ENCODE measurements at places on chromosomes 7 and 10.

DNA sequence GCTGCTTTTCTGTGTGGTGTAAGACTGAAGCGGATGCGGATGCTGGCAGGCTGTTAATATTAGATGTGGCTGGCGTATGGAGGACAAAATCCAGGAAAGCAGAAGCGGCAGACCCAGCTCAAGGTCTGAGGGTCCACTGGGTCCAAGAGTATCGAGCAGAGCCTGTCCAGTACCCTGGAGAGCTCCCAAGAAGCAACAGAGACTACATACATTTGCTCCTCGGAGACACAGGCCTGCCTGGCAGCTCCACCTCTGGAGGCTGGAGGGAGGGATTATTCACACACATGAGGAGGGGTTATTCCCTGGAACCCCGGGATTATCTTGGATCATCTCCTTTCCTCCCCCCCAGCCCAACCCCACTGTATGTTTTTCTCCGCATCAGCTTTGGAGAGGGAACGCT is 31.3 kb upstream of the LOXL4 start:
- DNase-seq, result no peak

DNA sequence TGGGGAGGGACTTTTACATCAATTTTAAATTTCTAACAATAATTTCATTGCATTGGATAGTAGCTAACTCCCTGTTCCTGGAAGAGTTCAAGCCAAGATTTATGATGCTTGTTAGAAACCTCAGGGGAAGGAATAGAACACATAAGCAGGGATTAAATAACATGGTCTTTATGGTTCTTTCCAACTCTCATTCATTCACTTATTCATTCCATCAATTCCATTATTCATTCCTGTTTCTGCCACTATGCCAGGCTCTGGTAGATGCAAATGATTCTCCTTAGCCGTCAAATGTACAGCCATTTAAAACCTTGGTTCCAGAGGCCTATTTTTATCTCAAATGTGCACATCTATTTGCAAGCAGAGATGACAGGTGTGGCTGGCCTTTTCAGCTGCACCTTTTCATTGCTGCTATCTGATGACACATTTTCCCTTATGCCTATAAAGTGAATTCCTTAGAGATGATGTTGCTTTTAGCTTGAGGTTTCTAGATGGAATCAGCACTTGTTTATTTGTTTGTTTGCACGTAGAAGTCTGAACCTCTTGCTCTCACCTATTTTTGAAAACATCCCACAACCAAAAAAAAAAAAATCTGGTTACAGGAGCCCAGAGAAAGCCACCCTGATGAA is 205.7 kb upstream of the IGFBP3 start:
- no peak for DNase-seq

DNA sequence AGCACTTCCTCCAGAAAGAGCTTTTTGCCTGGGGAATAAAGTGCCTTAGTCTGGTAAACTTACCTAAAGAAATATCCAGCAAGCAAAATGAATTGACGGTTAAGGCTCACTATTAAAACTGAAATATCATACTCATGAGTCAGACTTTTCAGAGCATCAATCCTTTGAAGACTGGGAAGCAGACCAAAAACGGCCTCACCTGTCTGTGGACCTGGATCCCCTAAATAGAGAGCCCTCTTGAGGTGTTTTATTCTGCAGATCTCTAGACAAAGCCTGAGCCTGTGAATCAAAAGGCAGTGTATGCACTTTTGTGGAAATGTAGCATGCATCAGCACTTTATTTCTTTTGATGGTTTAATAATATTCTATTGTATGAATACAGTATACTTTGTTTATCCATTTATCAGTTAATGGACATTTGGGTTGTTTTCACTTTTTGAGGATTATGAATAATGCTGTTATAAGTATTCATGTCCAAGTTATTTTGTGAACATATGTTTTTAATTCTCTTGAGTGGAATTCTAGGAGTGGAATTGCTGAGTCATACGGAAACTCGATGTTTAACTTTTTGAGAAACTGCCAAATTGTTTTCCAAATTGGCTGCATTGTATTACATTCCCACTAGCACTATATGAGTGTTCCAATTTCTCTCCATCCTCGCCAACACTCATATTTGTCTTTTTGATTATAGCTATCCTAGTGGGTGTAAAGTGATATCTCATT is 449.0 kb upstream of the IGFBP3 start:
- no peak for DNase-seq

DNA sequence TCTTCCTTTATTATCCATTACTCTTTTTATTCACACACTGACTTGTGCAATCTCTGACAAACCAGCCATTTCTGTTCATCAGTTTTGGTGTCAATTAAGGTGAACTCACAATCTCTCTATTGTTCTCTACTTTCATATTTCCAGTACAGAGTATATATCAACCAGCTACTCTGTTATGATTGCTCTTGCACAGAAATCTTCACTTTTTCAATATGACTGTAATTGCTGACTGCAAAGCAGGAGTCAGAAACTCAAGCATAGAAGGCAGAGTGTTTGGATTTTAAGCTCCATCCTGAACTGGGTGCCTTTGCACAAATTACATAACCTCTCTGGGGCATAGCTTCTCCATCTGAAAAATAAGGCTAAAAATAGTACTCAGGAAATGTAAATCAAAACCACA is 1042.0 kb downstream of the GRM8 start:
- no peak for DNase-seq

DNA sequence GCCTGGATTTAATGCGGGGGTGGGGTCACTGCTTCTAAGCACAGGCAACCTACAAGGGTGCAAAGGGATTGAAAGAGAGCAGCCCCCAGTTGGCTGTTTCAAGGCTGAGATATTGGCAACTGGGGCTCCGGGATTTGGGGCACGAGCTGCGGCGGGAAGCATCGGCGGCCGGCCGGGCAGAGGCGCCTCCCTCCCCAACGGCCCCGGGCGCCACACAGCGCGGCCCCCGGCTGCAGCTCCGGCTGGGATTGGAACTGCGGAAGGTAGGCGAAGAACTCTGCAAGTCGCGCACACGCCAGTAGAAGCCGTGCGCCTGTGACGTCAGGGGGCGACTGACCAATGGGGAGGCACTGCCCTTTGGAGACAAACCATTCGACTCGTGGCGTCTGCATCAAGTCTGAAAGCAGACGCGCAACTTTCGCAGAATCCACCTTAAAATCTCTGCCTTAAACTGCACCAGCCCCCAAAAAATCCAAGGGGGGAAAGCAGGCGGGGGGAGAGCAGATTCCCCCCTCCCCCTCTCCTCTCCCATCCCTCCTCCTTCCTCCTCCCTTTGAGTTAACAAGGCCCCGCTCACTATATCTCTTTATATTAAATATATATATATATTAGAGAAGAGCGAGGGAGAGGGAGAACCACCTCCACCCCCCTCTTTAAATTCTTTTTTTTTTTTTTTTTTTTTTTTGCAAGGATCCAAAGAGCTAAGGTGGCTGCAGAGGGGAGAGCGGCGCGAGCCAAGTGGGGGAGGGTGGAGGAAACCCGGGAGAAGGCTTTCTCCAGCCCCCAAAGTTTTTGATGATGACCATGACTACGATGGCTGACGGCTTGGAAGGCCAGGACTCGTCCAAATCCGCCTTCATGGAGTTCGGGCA is at the start of gene DLX6:
Gene DLX6 (plus strand): TSS at position 371 of the 872 bp plus-strand sequence. CDS start 425 bp downstream, at position 796.
- peak; percentile 47 for DNase-seq

GRCh38 chr7:46844486-46844885 is 737.4 kb downstream of the TNS3 start:
- DNase-seq, result no peak

DNA sequence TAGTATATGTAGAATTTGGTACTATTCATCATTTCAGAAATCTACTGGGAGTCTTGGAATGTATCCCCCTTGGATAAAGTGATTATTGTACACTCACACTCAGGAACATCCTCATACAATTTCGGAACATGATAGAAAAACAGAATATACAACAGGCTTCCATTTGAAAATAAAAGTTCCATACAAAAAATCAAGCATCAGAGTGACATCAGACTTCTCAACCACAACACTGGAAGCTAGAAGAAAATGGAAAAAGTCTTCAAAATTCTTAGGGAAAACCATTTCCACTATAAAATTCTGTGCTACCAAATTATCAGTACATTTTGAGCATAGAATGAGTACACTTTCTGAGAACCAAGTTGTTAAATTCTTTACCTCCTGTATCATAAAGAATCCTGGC is 8.8 kb downstream of the LYZL1 start:
- DNase-seq, result no peak

DNA sequence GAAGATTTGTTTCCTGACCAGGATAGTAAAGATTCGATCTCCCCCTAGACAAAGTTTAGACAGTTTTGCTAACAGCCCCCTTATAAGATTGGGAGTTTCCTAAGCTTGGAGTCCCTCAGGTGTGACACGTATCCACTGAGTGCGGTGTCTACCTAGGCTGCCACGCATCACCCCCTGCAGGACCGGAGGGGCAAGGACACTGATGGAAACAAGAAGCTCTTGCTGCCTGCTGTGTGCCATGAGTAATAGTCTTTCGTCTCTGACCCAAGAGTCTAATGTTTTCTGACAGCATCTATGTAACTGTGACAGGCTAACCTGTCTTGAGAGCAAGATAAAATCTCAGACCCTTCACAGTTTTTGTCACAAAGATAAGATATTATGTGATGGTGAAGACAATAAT is 173.5 kb downstream of the SEMA3E start:
- DNase-seq, result no peak

GRCh38 chr7:3980300-3980643 is 679.2 kb downstream of the SDK1 start:
- no peak for DNase-seq

DNA sequence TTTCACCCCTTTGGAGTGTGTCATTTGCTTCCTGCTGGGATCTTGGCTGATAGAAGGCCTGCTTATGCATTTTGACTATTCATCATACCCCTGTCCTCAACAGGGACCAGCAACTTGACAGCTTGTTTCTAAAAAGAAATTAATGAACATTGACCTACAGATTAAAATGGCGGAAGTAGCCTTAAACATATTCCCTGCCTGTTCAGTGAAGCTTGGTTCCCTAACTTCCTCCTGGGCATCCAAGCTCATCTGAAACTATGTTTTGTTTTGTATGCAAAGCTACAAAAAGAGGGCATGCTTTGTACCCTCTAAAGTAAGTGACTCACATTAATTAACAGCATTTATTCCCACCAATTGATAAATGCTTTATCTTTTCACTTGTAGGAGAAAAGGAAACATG is 26.8 kb upstream of the CDK14 start:
- no peak for DNase-seq

GRCh38 chr7:138610671-138611170 is 90.4 kb downstream of the SVOPL start:
- no peak for DNase-seq

DNA sequence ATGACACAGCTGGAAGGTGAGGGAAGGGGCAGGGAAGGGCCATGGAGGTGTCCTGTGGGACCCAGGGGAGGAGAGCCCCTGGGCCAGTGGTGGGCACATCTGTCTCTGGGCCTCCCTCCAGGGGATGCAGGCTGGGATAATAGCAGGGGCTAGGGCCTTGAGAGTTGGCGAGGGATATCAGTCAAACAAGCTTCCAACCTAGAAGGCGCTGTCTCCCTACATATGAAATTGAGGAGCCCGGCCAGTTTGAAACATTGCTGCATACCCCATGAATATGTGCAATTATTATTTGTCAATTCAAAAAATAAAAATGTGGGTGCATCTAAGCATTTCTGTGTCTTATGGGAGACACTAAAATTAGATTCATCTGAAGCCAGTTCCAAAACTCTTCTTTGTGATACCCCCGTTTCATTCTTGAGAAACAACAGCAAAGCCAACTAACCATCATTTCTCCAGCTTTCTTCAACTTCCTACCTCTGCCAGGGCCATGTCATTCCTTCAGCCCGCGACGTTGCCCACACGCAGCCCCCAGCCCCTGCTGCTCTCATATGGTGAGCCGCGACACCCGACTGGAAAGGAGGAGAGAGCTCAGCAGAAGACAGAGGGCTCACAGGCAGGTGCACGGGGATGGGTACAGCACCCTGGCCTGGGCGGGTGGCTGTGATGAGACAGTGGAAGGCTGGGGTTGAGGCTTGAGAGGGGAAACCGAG is 418.7 kb downstream of the GLRX3 start:
- DNase-seq, result no peak

GRCh38 chr10:95675403-95676116 is 18.2 kb downstream of the TCTN3 start:
- DNase-seq, result no peak

DNA sequence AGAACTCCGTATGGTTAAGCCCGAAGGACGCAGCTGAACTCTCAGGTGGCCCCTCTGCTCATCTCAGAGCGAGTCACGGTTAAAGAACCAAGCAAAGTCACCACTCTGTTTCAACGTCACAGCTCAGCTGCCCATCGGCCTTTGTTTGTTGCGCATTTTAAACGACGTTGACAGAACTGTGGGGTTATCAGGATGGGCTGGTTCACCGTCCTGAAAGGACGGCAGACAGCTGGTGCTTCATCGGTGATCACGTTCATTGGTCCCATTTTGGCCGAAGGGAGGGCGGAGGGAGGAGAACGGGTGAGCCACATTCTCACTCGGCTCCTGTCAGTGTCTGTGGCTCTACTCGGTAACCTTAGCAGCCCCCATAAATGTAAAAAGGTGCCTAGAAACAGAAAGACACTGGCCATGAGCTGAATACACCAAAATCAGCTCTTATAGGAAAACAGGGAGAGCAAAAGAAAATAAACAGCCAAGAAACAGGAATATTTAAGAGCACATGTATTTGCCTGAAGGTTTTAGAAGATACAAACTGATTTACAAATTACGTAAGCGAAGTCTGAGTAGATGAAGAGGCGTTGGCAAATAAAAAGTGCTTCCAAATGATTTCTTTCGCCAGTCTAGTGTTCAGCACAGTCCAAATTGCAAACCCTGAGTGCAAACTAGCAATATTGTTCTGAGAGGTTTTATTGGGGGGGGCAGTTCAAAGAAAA is 8.4 kb downstream of the PRKAG2 start:
- DNase-seq, result no peak

GRCh38 chr7:41148521-41148951 is 554.4 kb downstream of the INHBA start:
- no peak for DNase-seq

GRCh38 chr7:150400008-150400787 is 21.1 kb downstream of the ZNF775 start:
- no peak for DNase-seq

DNA sequence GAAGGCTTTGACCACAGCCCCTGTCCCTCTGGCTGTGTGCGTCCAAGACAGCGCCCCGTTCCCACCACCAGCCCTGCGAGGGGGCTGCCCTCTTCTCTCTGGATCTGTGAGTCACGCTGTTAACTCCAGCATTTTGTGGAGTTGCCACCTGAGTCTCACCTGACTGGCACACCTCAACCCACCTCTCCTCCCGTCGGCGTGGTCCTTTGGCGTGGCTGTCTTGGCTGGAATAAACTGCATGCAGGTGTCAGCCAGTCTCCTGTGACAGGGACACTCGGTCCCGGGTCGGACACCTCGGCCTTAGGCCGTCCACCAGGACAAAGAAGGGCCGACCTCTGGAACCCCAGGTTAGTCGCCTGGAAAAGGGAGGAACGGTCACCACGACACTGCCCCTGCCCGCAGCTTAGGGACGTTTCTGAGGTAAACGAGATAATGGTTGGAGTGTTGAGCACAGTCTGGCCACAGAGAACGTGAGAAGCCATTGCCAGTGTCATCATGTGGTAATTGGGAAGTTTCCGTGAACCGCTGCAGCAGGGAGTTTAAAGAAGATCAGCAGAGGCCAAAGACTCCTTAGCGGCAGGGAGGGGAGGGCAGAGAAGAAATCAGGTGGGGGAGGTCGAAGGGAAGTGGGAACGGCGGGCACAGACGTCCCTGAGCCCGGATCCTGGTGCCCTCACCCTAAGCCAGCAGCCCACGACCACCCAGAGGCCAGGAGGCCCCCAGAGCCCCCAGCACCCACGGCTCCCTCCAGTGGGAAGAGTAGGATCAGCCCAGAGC is 73.6 kb upstream of the FAM20C start:
- no peak for DNase-seq
